ENCODE measurements at places on chromosomes 1 and 21. TPM values are rescaled to one million over a fixed set of nuclear protein-coding genes. Genes with fewer than 3 reads are reported as not detected.

TTC22 gene
- 0.08 TPM for total RNA-seq

LIN28A gene
- not detected for total RNA-seq

KISS1 gene
- not detected for total RNA-seq

SHISA4 gene
- total RNA-seq, result 123 TPM

CELA3B gene
- not detected for total RNA-seq

LCE3D gene
- not detected for total RNA-seq

MMEL1 gene
- not detected for total RNA-seq

PODN gene
- 19.4 TPM for total RNA-seq

GNL2 gene
- 24.1 TPM for total RNA-seq

AMY2A gene
- total RNA-seq, result not detected

PTPN7 gene
- total RNA-seq, result 1.2 TPM

SAMD13 gene
- total RNA-seq, result 0.78 TPM

CRABP2 gene
- 3.7 TPM for total RNA-seq

DNA sequence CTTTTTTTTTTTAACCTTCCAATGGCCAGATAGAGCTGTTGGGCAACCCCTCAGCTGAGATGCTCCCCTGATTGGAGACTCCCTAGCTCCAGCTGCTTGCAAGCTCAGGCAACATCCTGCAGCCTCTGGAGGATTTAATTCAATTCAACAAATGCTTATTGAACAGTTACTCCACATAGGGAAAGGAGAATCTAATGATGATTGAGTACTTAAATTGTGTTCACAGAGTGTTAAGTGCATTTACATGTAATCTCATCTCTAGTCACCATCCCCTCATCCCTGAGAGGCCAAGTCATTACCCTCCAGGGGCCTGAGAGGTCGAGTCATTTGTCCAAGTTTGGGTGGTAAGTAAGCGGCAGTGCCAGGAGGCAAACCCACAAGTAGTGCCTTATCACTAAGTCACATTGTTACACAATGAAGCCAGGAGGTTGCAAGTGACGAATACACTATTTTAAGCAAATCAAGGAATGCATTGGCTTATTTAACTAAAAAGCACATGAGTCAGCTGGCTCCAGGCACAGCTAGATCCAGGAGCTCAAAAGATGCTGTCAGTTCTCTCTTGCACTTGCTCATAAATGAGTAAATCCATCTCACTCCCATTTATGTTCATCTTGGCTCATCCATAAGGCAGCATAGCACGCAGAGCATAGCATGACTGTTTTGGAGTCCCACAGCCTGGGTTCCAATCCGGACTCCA lies 64.3 kb downstream of the OPTC start:
- no peak for DNase-seq

DNA sequence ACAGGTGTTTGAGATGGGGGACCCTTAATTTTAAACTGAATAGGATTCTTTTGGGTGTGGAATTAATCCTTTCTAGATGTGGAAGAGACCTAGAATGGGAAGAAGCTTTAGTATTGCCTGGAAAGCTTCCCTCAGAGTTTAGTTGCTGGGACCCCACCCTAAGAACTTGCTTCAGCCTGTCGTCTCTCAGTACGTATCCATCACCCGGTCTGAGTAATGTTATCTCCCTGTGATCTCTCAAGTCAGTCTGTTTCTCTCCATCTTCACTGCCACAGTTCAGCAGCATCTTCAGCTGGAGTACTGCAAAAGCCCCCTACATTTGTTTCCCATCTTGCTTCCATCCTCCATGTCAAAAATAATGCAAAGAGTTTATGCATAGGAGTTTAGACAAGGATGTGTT lies 28.9 kb downstream of the CNST start:
- no peak for DNase-seq

- DNase-seq, result no peak
Observed at GRCh38 chr1:224061436-224061835, 52.5 kb upstream of the FBXO28 start.

- DNase-seq, result peak; percentile 66
Observed at GRCh38 chr1:25735956-25736529, 64.0 kb upstream of the SELENON start.

DNA sequence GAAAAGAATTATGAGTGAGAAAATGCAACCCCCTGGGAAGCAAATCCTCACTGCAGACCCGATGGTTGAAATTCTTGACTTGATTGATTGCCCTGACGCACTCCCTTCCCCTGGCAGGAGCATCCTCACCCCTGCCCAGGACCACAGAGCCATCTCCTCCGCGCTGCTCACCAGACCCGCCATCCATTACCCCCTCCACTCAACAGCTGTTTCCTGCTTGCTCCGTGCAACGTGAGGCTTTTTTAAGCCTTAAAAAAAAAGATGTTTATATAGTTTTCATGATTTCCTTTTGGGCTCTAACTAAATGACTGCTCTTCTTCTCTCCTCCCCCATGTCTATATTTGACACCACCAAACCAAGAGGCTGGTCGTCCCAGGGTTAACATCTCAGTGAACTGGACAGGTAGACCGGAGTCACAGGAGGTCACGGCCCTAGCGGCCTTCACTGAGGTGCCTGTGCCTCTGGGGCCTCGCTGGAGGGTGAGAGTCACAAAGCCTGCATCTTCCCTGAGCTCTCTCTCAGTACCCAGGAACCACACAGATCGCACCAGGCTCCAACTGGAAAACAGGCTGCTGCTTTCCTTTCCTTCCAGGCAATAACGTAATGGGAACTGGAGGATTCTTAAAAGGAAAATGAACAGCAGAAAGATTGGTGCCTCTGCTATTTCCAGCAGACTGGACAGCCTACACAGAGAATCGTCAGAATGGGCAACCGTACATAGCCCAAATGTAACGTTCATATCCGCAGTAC lies 49.8 kb downstream of the ZBTB18 start:
- DNase-seq, result no peak

GRCh38 chr21:27480841-27481261 lies 514.0 kb upstream of the ADAMTS5 start:
- no peak for DNase-seq

- peak; percentile 71 for DNase-seq
Observed at GRCh38 chr1:247373721-247374141, 42.1 kb upstream of the ZNF496 start.

DNA sequence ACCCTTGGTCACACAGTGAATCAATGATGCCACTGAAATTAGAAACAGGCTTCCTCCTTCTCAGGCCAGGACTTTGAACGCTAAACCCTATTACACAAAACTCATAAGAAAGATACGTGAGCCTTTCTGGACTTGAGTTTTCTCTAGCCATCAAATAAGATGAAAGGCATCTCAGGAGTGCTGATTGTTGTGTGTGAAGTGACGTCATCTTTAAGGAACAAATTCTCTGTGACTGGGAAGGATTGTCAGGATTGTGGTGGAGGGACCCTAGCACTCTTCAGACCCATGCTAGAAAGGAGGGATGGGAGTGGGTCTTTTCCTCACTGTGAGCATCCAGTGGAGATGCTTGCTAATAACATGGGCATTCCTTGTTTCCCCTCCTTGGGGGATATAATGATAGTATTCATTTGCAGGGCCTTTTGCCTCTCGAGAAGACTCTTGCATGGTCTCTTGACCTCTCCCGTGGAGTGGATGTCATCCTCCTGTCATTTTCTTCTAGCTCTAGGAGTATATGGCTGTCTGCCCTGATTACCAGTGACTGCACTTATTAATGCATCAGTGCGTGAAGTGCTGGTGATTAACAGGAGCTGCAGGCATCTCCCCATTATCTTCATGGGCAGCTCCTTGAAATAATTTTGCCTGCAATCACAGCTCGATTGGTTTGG lies 39.9 kb downstream of the SPATA46 start:
- no peak for DNase-seq

GRCh38 chr21:33769057-33769456 lies 126.8 kb downstream of the ITSN1 start:
- no peak for DNase-seq

DNA sequence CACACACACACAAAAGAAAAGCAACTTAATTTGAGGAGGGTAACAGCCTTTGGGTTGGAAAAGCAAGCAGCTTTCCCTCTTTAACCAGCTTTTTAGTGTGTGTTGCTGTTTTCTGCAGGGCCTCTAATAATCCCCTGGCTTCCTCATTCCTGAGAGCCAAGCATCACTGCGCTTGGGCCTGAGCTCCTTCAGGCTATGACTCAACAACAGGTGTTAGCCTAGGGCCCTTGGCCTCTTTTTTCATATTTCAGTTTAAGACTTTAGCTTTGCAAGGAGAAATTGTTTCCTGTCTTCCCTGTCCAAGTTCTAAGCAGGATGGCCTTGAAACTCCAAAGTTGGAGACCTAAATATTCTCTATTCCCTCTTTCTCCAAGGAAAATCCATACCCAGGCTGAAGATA lies 26.2 kb upstream of the SNX27 start:
- no peak for DNase-seq

- no peak for DNase-seq
Observed at GRCh38 chr1:78291872-78292271, 198.9 kb upstream of the PTGFR start.

- DNase-seq, result no peak
Observed at GRCh38 chr21:33374450-33375096, 28.6 kb upstream of the IFNGR2 start.

GRCh38 chr1:15207031-15207828 lies 39.8 kb upstream of the FHAD1 start:
- DNase-seq, result peak; percentile 47

DNA sequence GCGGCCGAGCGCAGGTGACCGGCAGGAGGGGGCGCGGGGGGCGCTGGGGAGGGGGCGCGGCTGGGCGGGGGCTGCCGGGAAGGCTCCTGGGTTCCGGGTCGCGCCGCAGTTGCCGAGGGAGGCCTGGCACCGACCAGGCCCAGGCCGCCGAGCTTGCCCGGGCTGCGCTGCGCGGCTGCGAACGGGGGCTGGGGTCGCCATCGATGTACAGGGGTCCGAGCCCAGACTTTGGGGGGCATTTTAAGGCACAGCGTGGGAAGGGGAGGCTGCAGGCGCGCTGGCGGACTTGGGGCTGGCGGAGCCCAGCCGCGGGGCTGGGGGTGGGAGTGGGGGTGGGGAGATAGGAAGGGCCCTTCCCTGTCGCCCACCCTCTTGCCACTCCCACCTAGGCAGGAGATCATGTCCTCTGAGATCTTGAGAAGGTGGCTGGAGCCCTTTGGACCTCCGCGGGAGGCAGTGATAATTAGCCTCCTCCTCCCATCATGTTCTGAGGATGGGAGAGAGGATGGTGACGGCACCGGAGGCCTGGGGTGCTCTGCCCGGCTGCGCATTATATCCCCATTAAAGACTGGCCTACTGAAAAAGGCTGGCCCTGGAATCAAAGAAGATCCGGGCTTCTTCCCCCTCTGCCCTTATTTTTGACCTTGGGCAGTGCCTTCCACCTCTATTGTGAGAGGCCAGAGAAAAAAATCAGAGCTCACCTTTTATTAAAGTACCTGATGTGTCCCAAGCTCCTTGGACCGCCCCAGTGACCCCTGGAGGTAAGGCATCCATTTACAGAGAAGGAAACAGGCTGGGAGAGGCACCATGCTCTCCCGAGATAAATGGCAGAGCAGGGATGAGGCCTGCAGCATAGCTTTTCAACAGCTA lies 497 bp downstream of the FBXO44 start:
- no peak for DNase-seq

DNA sequence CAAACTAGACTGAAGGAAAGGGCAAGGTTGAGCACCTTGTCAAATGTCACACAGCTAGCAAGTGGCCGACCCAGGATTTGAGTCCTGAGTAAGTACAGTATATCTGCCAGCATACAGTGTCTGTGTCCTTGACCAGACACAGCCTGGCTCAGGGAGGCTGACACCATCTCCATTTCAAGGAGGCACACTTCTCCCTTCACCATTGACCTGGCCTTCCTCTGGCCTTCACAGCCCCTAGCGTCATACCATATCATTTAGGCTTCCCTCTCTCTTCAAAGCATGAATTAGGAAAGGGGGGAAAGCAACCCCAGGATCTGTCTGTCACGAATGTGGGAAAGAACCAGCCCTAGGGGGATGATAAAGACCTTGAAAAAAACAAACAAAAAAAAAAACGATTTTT lies 155.6 kb downstream of the PLPP3 start:
- no peak for DNase-seq

DNA sequence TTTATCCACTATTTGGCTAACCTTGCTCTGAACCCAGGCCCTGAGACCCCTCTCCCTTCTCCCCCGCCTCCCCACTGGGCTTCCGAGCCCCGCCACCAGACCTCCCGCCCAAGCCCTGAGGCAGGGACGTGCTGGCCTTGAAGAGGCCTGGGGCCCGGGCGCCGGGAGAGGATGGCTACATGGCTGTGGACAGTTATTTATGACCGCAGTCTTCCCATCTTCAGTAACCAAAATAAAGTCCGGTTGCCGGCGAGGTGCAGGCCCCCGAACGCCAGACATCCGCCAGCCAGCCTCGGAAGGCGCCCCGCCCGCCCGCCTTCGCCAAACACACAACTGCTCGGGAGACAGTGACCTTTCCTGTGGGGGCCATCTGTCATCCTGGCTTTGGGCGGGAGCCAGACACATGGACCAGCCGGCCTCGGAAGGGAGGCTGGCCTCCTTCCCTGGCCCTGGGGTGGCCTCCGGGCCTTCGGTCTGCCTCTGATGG lies 69.0 kb downstream of the DHRS3 start:
- DNase-seq, result peak; percentile 76

DNA sequence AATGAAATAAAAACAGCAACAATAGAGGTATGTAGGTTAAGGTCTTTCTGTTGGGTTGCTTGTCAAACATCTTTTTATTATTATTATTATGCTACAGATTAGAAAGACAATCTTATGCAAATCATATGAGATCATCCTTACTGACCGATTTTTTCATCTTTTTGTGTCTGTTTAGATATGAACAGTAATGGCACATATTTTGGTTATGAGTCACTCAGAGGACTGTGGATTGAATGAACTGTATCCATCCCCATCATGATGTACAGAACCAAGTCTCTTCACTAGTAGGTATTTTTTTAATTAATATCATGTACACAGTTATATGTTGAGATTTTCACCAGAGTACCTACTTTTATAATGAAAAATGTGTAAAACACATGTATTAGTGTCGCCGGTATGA lies 159.1 kb downstream of the CHRM3 start:
- no peak for DNase-seq

DNA sequence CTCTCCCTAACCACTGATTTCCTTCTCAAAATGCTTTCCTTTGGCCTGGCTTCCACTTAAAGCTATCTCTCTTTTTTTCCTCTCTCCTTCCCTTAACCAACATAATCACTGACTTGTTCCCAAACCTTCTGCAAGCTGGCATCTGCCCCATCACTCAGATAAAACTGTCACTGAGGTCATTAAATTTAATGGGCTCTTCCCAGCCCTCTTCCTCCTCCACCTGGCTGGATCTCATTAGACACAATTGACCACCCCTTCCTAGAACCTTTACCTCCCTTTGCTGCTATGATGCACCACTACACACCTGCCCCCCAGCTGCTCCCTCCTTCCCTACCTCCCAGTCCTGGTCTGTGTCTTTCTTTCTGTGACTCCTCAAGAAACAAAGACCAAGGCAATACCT lies 44.0 kb upstream of the GJB5 start:
- DNase-seq, result no peak

All from cardiac septum (tissue), 1 donor.